Aortic smooth muscle cell (primary cell): ENCODE measurements at places on chromosomes 13 and 19. TPM values are rescaled to one million over a fixed set of nuclear protein-coding genes. Genes with fewer than 3 reads are reported as not detected.

Gene CEACAM3
- not detected in 2 replicates for total RNA-seq

Gene PTH2
- not detected in 2 replicates for total RNA-seq

Gene KLK13
- not detected in 2 replicates for total RNA-seq

Gene IGFL2
- not detected in 2 replicates for total RNA-seq

Gene GNG8
- total RNA-seq, result not detected in 2 replicates
